CD8-positive, alpha-beta T cell (primary cell): ENCODE measurements at places on chromosomes 1 and 21. TPM values are rescaled to one million over a fixed set of nuclear protein-coding genes. Genes with fewer than 3 reads are reported as not detected.

LPAR3 gene
- total RNA-seq, result 0.58 TPM

SLAMF8 gene
- total RNA-seq, result 0.30 TPM

RGS1 gene
- 366 TPM for total RNA-seq

KCNAB2 gene
- 163 TPM for total RNA-seq

SPATA46 gene
- not detected for total RNA-seq

PHLDA3 gene
- 0.44 TPM for total RNA-seq

DNASE2B gene
- total RNA-seq, result not detected

PRRX1 gene
- not detected for total RNA-seq

RNF207 gene
- 5.1 TPM for total RNA-seq

ZNF593OS gene
- not detected for total RNA-seq

ANKRD65 gene
- total RNA-seq, result not detected

CAPN9 gene
- total RNA-seq, result not detected

CFHR2 gene
- not detected for total RNA-seq

TNFRSF1B gene
- total RNA-seq, result 100 TPM

QSOX1 gene
- 12.8 TPM for total RNA-seq

CYP2J2 gene
- total RNA-seq, result 0.78 TPM

VANGL2 gene
- not detected for total RNA-seq

C1orf226 gene
- not detected for total RNA-seq

GJB4 gene
- not detected for total RNA-seq

CD5L gene
- not detected for total RNA-seq

TIAM1 gene
- 8.5 TPM for total RNA-seq

MYBPH gene
- total RNA-seq, result not detected

ATG4C gene
- 6.3 TPM for total RNA-seq

CCDC27 gene
- not detected for total RNA-seq

PTBP2 gene
- total RNA-seq, result 32.9 TPM

TRIM46 gene
- total RNA-seq, result 1.1 TPM
